ENCODE measurements at places on chromosomes 12 and 14. TPM values are rescaled to one million over a fixed set of nuclear protein-coding genes. Genes with fewer than 3 reads are reported as not detected.

- H3K36me3 ChIP-seq = peaks cover 66% of the 10 kb centered on the region
- no peak for DNase-seq
- no peak overlapping the region for H3K4me3 ChIP-seq
- H3K27me3 ChIP-seq = peaks cover 1% of the 10 kb centered on the region
- H3K4me1 ChIP-seq = peaks cover 92% of the 10 kb centered on the region
Observed at GRCh38 chr14:55805250-55805649, 225.2 kb downstream of the KTN1 start.

- H3K27ac ChIP-seq = no peak overlapping the region
- no peaks in the 10 kb centered on the region for H3K27me3 ChIP-seq
- DNase-seq = no peak
- H3K4me3 ChIP-seq = no peak overlapping the region
- H3K4me1 ChIP-seq = peaks cover 20% of the 10 kb centered on the region
Observed at GRCh38 chr12:112932485-112933128, 5.7 kb upstream of the OAS3 start.

The TSPAN19 gene
- not detected for total RNA-seq

The L2HGDH gene
- total RNA-seq = 9.7 TPM

DNA sequence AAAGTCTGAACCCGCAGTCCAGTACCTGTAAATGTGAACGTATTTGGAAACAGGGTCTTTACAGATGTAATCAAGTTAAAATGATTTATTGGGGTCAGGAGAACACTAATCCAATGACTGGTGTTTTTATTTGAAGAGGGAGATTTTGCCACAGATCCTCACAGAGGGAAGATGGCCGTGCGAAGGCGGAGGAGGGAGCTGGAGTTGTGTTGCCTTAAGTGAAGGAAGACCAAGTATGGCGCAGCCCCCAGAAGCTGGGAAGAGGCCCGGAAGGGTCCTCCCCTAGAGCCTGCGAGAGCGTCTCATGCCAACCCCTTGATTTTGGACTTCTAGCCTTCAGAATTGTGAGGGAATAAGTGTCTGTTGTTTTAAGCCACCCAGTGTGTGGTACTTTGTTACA, 102.8 kb upstream of the NUDT4 start:
- H3K27me3 ChIP-seq = peaks cover 2% of the 10 kb centered on the region
- no peak overlapping the region for H3K27ac ChIP-seq
- DNase-seq = no peak

The TMED10 gene
- 224 TPM for total RNA-seq

All from activated CD4-positive, alpha-beta memory T cell treated with anti-CD3 and anti-CD28 coated beads, Interleukin-2, amount 10 ng/mL, durations not matched to agents 7 days and 5 days (primary cell).